Posterior cingulate gyrus (tissue), 11 donors: ENCODE measurements at places on chromosomes 6 and 20.

DNA sequence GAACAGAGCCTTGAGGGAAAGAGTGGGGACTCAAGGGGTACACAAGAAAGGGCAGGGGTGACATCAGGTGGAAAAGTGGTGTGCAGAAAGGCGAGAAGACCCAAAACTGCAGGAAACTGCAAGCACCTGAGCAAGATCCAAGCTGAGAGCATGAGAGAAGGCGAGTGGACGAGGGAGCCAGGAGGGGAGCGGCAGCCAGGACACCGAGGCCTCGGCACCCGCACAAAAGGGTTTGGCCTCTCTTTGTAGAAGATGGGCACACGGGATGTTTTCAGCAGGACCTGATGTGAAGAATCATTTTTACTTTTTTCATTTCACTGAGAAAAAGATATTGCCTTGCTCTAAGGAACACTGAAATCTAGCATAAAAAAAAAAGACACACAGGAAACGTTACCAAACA lies 82.1 kb upstream of the FOXQ1 start:
- no peak for DNase-seq

GRCh38 chr6:26520850-26521599 lies 17.1 kb upstream of the HMGN4 start:
- peak; percentile 80 for DNase-seq

DNA sequence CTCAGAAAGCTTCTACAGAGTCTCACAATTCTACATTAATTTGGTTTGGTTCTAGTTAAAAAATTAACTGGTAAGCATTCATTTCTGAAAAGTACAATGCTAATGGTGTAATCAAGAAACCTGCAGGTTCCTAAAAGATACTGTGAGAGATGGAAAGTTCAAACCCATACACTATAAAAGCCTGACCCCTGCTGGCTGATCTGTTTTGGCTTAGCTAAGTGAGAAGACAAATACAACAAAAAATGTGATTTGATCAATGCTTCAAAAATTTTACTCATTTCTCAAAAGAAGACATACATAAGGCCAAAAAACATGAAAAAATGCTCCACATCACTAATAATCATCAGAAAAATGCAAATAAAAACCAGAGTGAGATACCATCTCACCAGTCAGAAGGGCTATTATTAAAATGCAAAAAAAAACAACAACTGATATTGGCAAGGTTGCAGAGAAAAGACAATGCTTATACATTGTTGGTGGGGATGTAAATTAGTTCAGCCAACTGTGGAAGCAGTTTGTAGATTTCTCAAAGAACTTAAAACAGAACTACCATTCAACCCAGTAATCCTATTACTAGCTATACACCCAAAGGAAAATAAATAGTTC lies 102.8 kb downstream of the MOXD1 start:
- peak; percentile 56 for DNase-seq

DNA sequence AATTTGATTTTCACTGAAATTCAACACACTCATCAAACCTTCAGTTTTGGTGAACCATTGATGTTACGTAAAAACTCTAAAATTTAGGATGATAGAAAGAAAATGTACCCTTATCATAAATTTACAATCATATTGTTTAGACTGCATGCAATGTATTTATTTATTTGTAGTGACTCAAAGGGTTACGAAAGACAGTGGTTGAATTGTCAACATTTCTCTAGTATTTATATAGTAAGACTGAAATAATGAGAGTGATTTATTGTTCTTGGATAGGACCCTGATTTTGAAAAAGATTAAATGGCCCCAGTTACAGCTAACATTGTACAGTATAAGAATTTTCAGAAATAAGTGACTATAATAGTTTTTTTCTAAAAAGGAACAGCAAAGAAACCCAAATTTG lies 591.5 kb downstream of the RFPL4B start:
- DNase-seq = no peak
